Pulmonary artery endothelial cell (primary cell): ENCODE measurements at places on chromosomes 11 and 22.

- DNase-seq = no peak
Observed at GRCh38 chr22:37310815-37311595, 28.7 kb downstream of the CYTH4 start.

DNA sequence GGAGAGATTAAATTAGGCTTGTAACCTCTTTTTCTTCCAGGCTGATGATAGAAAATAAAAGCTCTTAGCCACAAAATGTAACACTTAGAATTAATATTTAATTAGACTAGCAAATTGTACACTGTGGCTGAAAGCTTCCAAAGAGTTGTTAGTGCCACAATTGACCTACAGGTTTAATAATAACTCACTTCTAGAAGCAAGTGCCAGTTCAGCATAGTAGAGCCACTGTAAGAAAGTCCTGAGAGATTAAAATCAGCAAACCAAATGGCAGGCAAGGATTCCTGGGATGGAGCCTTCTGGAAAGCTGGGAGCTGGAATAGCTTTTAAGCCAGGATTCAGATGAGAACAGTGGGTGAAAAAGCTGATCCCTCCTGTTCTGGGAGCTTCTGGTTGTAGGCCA, 131.0 kb downstream of the ELP4 start:
- no peak for DNase-seq

DNA sequence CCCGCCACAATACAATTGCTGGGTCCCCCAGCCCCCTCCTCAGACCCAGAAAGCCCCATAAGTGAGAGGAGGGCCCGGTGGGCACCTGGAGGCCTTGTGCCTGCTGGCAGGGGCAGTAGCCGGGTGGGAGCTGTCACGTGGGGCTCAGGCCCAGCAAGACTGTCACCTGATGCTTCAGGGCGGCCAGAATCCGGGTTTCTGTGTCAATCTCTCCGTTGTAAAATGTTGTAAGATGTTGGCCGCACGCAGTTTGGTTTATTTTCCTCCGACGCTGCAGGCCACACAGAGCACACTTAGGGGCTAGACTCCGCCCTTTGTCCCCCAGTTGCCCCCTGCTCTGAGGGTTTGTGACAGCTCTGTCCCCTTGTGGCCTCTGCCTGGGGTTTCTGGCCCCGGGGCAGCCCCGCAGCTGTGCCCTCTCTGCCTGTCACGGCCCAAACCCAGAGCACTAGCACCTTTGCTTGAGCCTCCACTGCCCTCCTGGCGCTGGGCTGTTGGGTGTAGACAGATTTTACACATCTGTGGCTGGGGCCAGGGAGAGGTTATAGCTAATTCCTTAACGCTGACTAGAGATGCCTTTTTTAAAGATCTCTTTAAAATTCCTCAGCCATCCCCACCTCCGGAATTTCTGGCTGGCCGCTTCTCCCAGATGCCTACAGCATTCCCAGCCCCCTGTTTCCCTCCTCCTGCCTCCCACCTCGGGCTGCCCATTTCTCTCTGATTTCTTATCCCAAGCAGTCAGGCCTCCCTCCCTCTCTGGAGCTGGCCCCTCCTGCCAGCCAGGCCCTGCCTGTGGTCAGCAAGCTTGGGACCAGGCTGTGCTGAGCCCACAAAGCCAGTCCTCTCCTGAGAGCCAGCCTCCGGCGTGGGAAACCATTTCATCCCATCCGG, 3.2 kb upstream of the PRR5 start:
- no peak for DNase-seq

DNA sequence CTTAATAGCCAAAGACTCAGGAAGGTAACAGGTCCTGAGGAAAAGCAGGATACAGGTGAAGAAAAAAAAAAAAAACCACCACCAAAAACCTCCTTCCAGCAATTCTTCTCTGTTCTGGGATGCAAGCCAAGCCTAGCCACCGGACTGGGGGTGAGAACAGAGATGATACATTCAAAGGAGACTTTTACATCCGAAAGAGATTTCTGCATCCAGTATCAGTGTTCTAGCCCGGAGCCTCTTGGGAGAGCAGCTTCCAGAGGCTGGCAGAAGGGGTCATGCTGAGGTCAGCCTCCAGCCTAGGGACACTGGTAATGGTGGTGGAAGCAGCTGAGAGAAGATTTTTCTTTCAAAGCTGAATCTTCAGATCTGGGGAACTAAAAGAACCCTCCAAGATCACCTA, 76.2 kb downstream of the KCNC1 start:
- DNase-seq = peak; percentile 13

DNA sequence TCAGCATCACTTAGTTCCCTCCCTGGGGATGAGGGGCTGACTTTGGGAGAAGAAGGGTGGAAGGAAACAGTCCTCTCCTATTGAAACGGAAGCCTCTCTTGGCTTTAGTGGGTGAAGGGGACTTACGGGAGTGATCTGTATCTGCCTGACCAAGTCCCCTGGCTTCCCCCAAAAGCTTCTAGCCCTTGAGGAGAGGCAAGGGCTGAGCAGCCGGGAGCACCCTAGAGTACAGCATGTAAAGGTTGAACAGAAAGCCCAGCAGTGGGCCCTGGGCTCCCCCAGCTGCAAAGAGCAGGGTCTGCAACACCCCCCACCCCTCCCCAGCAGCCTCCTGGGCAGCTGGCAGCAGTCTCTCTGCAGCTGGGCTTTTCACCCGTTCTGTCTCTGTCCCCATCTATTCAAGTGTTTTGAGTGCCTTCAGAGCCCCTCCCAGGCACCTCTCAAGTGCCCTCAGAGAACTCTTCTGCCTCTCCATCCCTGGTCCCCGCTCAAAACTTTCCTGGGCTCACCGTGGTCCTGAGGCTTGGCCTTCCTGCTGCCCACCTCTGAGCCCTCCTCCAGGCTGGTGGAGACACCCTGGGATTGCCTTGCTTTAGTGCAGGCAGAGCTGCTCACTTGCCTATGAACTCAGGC, 2.7 kb downstream of the CAPN5 start:
- DNase-seq = no peak
